Cerebellar cortex (tissue), 1 donor: ENCODE measurements at places on chromosomes 1 and 21.

DNA sequence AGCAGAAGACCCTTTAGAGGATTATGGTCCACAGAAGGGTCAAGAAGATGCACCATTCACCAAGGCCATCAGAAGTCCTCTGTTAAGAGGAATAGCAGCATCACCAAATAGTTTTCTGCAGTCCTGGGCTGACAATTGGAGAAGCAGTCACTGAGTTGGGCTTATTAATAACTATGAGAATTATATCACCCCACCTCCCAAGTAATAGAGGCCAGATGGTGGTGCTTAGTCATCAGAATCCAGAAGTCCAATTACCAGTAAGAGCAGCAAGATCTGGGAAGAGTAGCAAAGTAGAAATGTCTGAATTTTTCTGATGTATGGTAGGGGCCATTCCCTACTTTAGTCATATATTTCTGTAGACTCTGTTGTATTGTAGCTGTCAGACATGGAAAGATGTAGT lies 6.1 kb upstream of the PSMA5 start:
- no peak for DNase-seq

GRCh38 chr1:8015036-8015808 lies 10.9 kb downstream of the ERRFI1 start:
- DNase-seq = peak; percentile 90

GRCh38 chr1:36285443-36286101 lies 20.6 kb upstream of the SH3D21 start:
- DNase-seq = peak; percentile 92

GRCh38 chr1:168287237-168287664 lies 6.6 kb downstream of the TBX19 start:
- DNase-seq = no peak

DNA sequence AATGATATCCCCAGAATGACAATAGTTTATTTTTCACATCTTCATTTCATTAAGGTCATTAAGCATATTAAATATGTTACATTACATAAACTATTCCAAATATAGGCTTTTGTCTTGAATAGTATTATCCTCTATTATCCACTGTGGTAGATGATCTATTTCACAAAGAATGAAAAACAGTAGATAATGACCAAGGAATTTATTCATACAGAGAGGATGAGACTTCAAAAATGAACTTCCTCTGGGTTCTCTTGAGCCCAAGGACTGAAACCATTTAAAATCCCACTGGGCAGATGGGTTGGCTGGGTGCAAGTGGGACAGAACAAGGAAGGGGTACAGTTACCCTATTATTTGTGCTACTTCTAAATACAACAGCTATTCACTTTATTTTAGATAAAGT lies 33.0 kb downstream of the PTPN14 start:
- DNase-seq = no peak

GRCh38 chr1:38834221-38834782 lies 25.3 kb downstream of the RRAGC start:
- DNase-seq = no peak

DNA sequence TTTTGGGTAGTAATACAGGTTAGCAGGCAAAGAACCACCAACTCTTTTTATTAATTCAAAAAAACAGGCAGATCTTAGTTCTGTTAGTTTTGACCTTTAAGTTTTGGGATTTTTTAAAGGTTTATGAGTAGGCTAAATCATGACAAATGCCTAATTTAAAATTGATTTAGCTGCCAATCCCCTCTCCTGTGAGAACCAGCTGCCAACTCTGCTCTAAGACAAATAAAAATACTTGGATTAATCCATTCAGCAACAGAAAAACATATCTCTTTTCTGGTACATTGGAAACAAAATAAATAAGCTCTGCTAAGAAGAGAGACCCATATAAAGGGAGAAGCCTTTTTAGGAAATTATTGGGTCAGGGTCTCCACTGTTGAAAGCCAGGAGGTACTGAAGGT lies 160.8 kb downstream of the NTMT2 start:
- no peak for DNase-seq

- DNase-seq = no peak
These were observed 181.4 kb upstream of the B3GALT2 start for GRCh38 chr1:193367863-193368262.

- DNase-seq = no peak
These were observed 153.7 kb downstream of the KCNJ6 start for GRCh38 chr21:37762606-37763005.

GRCh38 chr1:111592389-111593361 lies 26.9 kb upstream of the RAP1A start:
- peak; percentile 74 for DNase-seq

GRCh38 chr1:37037690-37038089 lies 3.4 kb upstream of the GRIK3 start:
- DNase-seq = peak; percentile 11

GRCh38 chr1:187275985-187276575 lies 447.3 kb downstream of the PLA2G4A start:
- DNase-seq = no peak
